ENCODE measurements at places on chromosomes 7 and 10. TPM values are rescaled to one million over a fixed set of nuclear protein-coding genes. Genes with fewer than 3 reads are reported as not detected.

The GIMAP2 gene
- total RNA-seq, result 9.4 TPM

The ASAH2B gene
- total RNA-seq, result 3.3 TPM

The ALOX5 gene
- not detected for total RNA-seq

The CFAP69 gene
- total RNA-seq, result 5.4 TPM

The TMEM213 gene
- total RNA-seq, result not detected

The MOGAT3 gene
- total RNA-seq, result not detected

The PVRIG gene
- total RNA-seq, result not detected

DNA sequence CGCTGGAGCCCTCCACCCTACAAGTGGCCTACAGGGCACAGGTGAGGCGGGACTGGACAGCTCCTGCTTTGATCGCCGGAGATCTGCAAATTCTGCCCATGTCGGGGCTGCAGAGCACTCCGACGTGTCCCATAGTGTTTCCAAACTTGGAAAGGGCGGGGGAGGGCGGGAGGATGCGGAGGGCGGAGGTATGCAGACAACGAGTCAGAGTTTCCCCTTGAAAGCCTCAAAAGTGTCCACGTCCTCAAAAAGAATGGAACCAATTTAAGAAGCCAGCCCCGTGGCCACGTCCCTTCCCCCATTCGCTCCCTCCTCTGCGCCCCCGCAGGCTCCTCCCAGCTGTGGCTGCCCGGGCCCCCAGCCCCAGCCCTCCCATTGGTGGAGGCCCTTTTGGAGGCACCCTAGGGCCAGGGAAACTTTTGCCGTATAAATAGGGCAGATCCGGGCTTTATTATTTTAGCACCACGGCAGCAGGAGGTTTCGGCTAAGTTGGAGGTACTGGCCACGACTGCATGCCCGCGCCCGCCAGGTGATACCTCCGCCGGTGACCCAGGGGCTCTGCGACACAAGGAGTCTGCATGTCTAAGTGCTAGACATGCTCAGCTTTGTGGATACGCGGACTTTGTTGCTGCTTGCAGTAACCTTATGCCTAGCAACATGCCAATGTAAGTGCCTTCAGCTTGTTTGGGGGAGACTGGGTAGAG, at the start of gene COL1A2:
Gene COL1A2, plus strand, starts transcription at position 459 of the 704 bp plus-strand sequence. Its CDS starts 137 bp downstream, at position 596.
- DNase-seq, result peak; percentile 95

DNA sequence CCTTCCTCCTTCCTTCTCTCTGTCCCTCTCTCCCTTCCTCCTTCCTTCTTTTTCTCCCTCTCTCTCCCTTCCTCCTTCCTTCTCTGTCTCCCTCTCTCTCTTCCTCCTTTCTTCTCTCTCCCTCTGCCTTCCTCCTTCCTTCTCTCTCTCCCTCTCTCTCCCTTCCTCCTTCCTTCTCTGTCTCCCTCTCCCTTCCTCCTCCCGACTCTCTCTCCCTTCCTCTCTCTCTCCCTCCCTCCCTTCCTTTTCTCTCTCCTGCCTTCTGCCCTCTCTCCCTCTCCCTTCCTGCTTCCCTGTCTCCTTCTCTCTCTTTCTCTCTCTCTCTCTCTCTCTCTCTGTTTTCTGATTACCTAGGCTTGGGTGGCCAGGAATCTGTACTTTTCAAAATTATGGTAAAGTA, 16.6 kb upstream of the GFRA1 start:
- DNase-seq, result no peak

- DNase-seq, result no peak
Measured at GRCh38 chr10:130105724-130106123, 4.9 kb downstream of the C10orf143 start.

DNA sequence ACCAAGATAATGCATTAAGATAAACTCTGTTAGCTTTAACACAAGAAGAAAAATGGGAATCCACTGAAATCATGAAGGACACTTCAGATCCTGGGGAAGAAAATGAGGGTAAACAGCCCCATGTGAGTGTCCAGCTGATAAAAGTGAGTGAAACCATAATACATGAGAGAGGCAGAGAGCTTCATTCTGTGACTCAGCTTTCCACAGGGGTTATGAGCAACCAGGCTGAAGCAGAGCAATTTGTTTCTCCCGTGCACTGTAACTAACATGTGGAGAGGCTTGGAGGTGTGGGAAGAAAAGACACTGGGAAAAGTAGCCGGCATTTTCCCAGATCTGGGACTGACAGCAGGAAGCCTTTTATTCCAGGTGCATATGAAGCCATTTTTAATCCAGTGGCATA, 971.7 kb downstream of the ANKRD7 start:
- DNase-seq, result no peak

- peak; percentile 15 for DNase-seq
Measured at GRCh38 chr10:12006671-12007070, 35.9 kb downstream of the UPF2 start.

- peak; percentile 63 for DNase-seq
Measured at GRCh38 chr7:35967366-35968139, 166.7 kb downstream of the SEPTIN7 start.

GRCh38 chr10:91909117-91909677, at the start of gene FGFBP3:
TSS of gene FGFBP3 (minus strand) at chr10:91909486. CDS start at chr10:91908969, 517 bp downstream.
- peak; percentile 81 for DNase-seq

DNA sequence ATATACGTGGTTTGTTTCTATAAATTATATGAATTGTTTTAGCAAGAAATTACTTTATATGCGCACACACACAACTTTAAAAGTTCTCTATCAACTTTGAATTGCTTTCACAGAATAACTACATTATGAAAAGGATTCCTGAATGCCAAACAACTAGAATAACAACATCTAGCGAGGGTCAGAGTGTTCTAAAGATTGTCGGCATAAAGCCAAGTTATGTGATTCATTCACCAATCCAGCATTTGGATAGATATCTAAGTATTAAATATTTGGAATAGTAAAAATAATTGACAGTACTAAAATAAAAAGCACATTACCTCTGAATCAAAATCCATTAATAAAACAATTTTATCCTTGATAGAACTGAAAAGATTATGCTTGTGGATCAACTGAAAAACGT, 125.3 kb upstream of the AMPH start:
- DNase-seq, result no peak

DNA sequence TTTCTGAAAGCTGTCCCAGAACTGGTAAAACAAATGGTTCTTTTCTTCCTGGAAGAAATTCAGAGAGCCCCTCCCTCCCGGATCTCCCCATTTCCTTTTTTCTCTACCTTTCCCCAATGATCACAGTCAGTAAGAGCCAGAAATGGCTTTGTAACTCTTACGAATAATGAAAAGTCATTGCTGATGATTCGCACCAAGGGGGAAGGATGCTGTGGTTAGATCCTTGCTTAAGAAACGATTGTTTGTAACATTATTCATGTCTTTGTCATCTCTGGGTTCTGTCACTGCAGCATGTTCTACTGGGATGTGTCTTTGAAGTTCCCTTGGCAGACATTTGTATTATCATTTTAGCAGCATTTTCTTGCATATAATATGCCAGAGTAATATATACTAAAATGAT, 138.9 kb downstream of the CACNB2 start:
- DNase-seq, result no peak

DNA sequence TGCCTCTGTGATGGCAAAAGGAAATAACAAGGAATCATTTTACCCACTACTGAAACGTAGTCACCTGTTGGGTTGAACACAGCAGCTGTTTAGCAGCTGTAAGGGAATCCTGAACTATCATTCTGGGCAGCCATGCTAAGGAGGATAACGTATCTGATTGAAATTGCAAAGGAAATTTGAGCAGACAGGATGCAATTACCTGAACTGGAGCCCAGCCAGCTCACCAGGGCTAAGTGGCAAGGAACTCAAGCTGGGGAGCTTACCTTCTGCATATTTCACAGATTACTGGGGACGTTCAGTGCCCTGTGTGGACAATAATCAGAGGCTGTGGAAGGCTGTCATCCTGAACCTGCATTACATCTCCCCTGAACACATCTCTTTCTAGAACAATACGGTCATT, 650.5 kb downstream of the SORCS3 start:
- DNase-seq, result no peak

- DNase-seq, result no peak
Measured at GRCh38 chr7:31335161-31335856, 5.2 kb downstream of the NEUROD6 start.

- DNase-seq, result peak; percentile 58
Measured at GRCh38 chr7:91266067-91266688, 1.9 kb downstream of the FZD1 start.

DNA sequence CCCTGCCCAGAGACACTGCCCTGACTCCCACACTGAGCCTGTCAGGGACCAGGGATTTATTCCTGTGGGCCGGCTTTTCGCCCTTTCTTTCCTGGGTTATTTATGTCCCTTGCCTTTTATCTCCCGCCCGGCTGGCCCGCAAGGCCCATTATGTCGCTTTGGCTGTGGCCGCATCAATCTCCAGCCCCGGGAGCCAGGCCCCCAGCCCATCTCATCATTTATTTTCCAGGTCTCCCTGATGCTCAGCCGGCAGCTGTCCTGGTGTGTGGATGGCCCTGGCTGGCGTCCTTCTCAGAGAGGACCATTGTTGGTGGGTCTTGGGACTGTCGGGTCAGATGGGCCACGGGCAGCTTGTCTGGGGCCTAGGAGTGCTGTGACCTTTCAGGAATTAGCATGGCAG, 82.3 kb downstream of the FAM241B start:
- no peak for DNase-seq

DNA sequence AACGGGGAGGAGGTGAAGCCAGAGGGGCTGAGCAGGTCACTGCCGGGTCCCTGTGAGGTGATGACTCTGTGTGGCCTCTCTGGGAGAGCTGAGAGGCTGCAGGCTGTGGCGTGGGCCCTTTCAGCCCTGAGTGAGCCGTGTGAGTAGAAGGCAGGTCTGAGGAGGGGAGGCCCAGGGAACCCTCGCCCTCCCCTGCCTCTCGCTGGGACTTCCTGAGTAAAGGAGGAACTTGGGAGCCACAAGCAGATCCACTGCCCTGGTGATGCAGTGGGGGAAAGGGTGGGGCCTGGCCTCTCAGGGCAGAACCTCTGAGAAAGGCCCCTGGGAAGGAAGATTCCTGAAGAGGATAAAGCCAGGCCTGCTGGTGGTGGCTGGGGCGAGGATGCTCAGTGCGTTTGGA, 22.8 kb downstream of the EEPD1 start:
- DNase-seq, result no peak

DNA sequence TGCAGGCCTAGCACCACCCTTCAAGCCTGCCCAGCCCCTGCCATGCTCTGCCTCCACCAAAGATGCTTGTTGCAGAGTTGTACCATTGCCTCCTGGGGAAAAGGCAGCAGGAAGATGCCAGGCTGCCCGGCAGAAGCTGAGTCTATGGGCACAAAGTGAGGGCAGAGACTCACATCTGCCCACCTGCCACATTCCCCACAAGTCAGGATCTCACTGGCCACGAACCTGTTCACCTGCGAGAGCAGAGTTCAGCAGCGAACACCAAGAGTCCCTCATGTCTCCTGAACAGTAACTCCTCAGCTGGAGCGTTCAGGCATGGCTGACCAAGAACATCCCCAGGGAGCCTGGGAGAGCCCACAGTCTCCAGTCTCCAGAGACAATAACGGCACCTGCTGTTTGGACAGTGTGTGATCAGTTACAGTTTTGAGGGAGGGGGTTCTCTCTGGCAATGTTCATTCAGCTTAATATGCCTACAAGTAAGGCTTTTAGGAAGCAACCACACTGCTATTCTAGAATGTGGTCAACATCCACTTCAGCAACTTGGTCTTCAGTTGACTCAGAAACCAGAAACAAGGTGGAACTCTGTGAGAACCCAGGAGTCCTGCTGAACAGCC, 78.5 kb downstream of the GRID1 start:
- DNase-seq, result no peak

DNA sequence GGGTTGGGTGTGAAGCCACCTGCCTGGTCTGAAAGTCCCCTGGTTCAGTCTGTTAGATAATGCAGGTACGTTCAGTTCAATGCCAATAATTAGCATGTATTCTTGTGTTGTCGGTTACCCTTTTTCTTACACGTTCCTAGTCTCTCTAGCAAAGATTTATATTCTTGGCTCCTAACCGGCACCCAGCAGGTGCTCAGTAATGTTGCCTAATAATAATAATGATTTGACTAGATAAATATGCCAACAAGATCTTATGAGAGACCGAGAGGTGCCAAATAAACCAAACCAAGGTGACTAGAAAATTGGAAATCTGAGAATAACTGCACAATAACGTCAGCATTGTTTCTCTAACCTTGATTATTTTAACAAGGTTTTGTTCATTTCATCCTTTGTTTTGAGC, 1.1 kb upstream of the SMIM30 start:
- DNase-seq, result no peak

DNA sequence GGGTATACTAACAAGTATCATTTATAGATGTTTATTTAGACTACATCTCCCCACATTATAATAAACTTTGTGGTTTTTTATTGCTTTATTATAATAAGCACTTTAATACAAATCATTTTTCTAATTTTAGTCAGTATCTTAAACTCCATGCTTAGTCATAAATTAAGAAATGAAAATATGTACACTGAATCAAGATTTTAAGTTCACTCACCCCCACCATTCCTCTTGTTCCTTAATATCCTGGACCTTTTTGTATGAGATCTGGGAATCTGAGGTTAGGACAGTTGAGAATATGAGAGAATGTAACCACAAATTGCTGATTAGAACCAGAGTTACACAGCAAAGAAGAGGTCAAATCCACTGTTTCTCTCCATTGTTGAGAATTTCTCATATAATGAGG, 93.6 kb upstream of the WNT16 start:
- DNase-seq, result no peak

GRCh38 chr10:42960991-42961795, 115.7 kb upstream of the RET start:
- peak; percentile 46 for DNase-seq

GRCh38 chr10:69612760-69613159, 17.3 kb upstream of the FAM241B start:
- DNase-seq, result peak; percentile 18

GRCh38 chr7:118222591-118222990, 1.9 kb upstream of the ANKRD7 start:
- no peak for DNase-seq

DNA sequence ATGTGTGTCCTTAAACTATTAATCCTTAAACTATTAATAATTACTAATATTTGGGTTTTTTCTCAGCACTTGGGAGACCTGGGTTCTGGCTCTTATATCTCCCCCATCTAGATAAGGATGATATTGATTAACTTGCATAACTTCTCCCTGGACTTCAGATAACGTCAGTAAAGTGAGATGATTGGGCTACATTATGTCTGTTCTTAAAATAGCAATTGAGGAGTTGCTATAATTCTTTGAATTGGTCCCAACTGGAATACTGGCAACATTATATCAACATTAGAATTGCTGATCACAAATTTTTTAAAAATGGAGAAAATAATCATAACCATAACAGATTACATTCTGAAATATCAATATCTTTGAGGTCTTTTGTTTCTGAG, 1.9 kb downstream of the APBB1IP start:
- no peak for DNase-seq

DNA sequence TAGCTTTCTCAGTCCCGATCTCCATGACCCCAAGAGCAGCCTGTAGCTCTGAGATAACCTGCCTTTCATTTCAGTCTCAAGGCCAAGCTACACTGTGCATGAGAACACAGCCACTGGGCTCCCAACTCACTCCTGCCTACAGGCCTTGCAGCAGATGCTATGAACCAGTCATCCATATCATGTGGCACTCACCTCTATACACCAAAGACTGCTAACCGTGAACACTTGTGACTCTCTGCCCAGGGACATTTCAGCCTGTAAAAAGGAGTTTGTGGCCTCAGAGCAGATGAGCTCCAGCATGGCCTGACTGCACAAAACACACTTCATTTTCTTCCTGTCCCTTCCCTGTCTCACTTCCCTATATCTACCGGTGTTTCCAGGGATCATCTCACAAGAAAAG, 56.9 kb upstream of the NPY start:
- no peak for DNase-seq

Measured in osteoblast (primary cell).